ENCODE measurements at places on chromosomes 1 and 21.

DNA sequence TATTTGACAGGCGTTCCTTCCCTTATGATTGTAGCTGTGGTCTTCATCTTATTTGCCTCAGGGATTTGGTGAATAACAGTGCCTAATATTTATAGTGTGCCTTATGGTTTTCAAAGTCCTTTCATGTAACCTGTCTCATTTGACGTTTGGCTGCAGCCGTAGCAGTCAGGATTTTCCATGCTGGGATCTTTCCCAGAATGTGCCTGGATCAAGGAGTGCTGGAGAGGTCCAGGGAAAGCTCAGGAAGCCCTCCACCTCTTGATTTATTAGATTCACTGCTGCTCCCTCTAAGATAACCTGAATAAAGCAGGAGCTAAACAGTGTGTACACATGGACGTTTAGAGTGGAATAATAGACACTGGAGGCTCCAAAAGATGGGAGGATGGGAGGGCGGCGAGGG is 5.2 kb downstream of the C1orf21 start:
- no peak for DNase-seq

GRCh38 chr1:78155121-78155520 is 109.4 kb downstream of the GIPC2 start:
- no peak for DNase-seq

GRCh38 chr1:164337394-164337793 is 221.6 kb upstream of the PBX1 start:
- no peak for DNase-seq

DNA sequence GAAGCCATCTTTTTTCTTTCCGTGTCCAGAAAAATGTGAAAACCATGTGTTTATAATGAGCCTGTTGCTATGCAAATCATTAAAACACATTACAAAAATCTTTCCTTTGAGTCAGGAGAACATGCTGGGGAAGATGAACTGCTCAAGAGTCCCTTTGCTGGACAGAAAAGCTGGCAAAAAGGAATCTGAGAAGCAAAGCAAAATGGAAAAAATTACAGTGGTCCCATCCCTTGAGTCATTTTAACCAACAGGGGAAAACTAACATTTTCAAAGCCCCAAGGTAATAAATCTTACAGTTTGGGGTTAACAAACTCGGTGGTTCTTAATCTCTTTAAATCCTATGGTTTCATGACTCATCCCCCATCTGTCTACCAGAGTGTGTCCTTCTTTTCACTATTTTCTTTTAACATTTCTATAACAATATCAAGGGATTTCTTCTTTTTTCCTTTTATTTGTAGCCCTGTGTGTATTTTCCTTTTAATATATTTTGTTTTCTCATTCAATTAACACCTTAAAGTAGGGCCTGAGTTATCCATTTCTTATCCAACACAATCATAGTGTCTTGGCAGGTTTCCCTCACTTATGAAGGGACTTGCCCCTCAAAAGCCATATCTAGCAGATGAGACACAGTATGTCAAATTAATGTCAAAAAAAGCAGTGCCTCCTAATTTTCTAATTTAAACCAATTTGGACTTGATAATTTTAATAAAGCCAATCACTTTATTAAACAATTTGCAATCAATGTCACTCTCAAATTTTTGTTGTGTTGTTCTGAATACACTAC is 105.4 kb downstream of the PTPN14 start:
- DNase-seq: peak; percentile 69

GRCh38 chr1:184366997-184367396 is 19.8 kb upstream of the C1orf21 start:
- DNase-seq: no peak

GRCh38 chr21:35206141-35207125 is 157.3 kb upstream of the RUNX1 start:
- DNase-seq: no peak

DNA sequence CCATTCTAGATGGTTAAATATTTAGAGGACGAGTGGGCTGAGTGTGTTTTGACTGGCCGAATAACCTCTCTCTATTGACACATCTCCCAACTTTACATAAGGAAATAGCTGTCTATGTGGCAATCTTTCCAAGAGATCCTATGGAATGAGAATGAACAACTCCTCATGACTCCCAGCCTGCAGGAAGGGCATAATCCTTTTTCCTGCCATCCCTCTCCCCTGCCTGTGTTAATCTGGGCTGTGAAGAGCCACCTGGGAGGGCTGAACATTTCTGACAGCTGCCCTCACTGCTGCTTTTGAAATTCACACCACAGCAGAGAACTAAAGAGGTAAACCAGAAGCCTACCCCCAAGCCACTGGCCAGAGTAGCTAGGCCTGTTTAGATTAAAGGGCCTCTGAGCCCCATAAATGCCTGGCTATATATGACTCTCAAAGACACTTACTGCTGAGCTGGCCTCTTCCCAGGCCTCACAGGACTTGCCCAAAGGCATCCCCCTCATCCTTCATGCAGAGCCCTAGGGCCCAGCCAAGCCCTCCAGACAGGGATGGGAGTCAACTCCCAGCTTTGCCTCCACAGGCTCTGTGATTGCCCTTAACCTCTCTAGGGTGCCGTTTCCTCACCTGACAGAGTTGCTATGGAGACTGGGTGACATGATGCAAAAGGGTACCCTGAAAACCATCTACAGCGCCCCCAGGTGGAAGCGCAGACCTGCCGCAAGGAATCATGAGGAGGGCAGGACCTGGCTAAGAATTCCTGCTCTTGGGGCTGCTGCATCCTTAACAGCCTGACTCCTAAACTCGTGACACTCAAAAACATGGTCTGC is 42.0 kb upstream of the LDLRAP1 start:
- DNase-seq: no peak

GRCh38 chr1:89347296-89347695 is 16.6 kb upstream of the GBP6 start:
- no peak for DNase-seq
